ENCODE measurements at places on chromosomes 5 and 9. TPM values are rescaled to one million over a fixed set of nuclear protein-coding genes. Genes with fewer than 3 reads are reported as not detected.

The TAF11L13 gene
- 0.17 TPM for total RNA-seq

The TEX48 gene
- not detected for total RNA-seq

The C1QTNF2 gene
- 3.0 TPM for total RNA-seq

The ARID3C gene
- total RNA-seq, result not detected

The NTNG2 gene
- total RNA-seq, result 1.9 TPM
